KBM-7 (cell line): ENCODE measurements at places on chromosomes 1 and 21.

- no peak for DNase-seq
Measured at GRCh38 chr1:214505134-214505533, 46.3 kb downstream of the PTPN14 start.

DNA sequence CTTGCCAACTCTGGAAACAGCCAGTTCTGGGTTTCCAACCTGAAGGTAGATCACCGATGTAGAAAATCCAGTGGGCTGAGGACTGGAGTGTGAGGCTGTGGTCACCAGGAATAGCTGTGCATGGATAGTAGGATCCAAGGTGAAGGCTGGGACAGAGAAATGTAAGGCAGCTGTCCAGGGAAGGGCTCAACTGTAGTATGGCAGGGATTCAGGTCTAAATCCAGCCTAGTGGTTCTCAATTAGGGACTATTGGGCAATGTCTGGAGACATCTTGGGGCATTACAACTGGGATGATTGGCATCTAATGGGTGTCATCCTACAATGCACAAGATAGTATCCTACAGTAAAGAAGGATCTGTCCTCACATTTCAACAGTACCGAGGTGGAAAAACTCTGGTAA, 67.7 kb upstream of the RUNX1 start:
- no peak for DNase-seq

GRCh38 chr21:41227357-41228005, 59.5 kb downstream of the BACE2 start:
- no peak for DNase-seq

GRCh38 chr1:21295002-21295401, 4.7 kb upstream of the ECE1 start:
- DNase-seq = no peak

DNA sequence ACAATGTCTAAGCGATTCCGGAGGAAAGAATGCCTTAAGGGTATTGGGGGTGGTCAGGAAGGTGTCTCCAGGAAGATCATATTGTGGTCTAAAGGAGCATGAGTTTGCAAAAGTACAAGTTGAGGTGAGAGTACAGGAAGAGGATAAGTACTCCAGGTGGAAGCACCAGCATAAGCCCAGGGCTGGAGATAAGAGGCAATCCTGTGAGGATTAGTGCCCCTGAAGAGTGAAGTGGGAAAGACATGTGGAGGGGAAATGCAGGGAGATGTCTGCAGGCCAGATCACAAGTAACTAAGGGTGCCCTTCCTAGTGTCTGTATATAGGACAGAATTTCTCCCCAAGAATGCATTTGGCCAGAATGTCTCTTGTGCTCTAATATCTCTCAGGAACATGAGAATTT, 188.3 kb upstream of the DPT start:
- no peak for DNase-seq

DNA sequence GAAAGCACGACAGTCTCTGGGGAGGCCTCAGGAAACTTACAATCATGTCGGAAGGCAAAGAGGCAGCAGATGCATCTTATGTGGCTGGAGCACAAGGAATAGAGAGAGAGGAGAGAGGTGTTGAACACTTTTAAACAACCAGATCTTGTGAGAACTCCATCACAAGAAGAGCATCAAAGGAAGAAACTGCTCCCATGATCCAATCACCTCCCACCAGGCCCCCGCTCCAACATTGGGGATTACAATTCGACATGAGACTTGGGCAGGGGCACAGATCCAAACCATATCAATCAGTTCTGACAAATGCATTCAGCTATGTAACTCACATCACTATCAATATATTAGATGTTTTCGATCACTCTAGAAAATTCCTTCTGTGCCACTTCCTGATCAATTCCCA, 37.6 kb downstream of the ETS2 start:
- DNase-seq = no peak

- DNase-seq = peak; percentile 9
Measured at GRCh38 chr1:73100216-73100615, 817.9 kb upstream of the NEGR1 start.
